Activated T-cell treated with anti-CD3 and anti-CD28 coated beads, Interleukin-2, amount 50 U/mL, for 72 hours (primary cell): ENCODE measurements at places on chromosomes 1 and 21.

DNA sequence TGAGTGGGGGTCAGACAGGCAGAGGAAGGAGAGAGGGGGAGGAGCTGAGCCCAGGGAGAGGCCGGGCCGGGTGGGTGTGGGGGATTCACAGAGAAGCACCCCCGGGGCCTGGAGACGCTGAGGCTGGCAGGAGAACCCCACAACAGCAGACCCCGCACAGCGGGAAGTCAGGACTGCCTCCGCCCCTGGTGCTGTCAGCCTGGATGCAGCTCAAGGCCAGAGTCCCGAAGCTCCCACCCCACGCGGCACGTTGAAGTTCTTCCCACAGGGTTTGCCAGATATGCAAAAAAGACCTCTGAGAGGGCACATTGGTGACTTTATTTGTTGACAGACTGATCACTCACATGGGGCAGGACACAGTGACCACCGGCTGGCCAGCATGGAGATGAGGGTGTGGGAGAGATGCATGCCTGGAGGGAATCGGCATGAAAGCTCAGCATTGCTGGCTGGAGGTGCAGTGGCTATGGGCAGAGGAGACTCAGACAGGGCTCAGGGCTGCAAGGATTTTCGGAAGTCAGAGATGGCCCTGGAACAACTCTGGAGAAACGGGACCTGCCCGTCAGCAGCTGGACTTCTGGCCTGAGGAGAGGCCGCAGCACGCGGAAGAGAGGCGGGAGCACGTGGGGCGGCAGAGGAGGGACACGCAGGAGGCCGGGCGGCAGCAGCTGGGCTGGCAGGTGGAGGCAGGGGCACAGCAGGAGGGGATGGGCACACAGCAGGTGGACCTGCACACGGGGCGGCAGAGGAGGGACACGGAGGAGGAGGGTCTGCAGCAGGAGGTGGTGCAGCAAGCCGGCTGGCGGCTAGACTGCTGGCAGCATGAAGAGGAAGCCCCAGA, 885 bp downstream of the KRTAP10-3 start:
- no peak for DNase-seq

GRCh38 chr1:1124786-1125642, 9.1 kb upstream of the C1orf159 start:
- no peak for DNase-seq

- DNase-seq = no peak
Measured at GRCh38 chr1:121546830-121547591, 362.2 kb downstream of the SRGAP2C start.

DNA sequence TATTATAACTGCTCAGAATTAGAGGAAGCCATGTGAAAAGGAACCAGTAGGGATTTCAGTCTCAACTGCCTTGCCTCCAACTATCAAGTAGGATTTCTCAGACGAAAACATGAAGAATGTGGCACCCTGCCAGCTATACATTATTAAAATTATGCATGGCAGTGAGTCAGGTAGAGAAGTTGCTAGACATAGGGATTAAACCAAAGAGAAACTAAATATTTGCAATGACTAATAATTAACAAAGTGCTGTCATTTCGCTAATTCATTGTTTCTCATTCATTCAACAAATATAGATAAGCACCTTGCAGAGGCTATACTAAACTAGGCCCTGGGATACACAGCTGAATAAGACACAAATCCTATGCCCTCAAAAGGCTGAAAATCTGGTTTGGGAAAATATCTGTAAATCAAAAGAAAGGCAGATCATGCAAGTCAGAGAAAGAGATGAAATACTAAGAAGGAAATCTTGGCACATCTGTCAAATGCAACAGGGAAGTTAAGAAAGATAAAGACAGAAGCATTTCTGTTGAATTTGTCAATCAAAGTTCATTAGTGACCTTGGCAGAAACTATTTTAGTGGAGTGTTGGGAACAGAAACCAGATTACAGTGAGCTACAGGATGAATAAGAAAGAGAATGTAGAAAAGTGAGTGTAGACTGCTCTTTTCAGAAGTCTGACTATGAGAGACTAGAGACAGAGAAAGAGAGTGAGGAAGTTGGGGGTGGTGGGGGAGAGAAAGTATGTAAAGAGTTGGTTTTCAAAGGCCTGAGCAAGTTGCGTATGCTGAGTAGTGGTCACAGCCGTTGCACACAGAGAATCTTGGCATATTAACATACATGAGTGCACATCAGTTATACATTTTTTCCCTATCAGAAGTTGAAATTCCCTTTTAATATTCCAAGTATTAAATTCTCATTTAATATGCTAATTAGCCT, 14.7 kb upstream of the NBPF11 start:
- no peak for DNase-seq

GRCh38 chr1:180154003-180154324, 705 bp upstream of the QSOX1 start:
- DNase-seq = no peak

GRCh38 chr1:200866521-200866920, 6.3 kb upstream of the GPR25 start:
- peak; percentile 67 for DNase-seq

DNA sequence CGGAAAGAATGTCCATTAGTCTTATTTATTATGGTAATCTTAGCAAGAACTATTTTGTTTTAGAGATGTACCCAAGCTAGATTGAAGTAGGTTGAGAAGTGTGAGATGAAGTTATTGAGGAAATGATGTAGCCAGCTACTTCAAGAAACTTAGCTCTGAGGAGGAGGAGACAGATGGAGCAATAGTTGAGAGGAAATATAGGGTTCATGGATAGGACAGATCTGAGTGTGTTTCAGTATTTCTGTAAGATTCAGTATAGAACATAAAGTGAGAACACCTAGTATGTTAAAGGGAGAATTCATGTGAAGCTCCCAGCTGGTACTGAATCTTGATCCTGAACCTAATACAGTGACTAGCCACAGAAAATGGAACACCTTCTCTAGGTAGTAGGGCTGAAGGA, 28.9 kb downstream of the TSNAX start:
- no peak for DNase-seq

- DNase-seq = peak; percentile 45
Measured at GRCh38 chr1:28668956-28669723, 556 bp downstream of the GMEB1 start.

GRCh38 chr1:209444961-209445360, 138.6 kb upstream of the CAMK1G start:
- DNase-seq = no peak

DNA sequence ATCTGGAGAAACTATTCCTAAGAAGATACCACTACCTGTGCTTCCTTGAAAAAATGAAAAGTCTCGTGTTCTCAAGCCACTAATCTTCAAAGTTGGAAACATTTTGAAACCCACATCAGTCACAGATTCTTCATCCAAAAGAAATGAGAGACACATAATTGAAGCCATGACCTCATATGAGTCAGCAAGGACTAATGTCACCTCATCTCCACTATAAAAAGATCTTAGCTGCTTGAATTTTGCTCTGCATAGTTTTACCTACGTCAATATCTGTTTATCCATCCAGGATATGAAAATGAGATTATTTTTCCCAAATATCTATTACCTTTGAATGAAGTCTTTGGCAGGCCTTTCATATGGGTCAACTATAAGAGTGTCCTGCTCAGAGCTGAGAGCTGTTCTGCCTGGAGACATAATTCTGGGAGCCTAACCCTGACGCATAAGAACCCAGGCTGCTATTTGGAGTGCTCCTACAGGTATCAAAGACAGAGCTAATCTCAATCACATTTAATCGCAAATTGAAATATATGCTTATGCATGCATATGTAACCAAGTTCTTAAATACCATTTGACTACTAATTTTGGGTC, 312.5 kb upstream of the PKN2 start:
- DNase-seq = no peak

DNA sequence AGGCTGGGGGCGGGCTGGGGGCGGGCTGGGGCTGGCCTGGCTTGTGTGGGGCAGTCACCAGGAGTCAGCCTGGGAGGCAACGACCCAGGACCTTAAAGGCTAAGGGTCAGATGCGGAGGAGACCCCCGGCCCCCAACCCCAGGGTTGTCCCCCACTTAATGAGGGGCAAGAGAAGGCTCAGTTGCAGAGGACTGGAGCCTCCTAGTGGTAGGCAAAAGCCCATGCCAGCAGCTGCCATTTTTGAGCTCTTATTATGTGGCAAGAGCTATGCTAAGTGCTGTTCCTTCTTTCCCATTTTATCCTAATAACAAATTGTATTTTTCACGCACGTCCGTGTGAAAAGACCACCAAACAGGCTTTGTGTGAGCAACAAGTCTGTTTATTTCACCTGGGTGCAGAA, 8.0 kb downstream of the KIAA1614 start:
- DNase-seq = no peak

- no peak for DNase-seq
Measured at GRCh38 chr1:199811163-199811562, 216.3 kb upstream of the NR5A2 start.

- DNase-seq = no peak
Measured at GRCh38 chr1:1366699-1367066, 8.3 kb downstream of the AURKAIP1 start.

DNA sequence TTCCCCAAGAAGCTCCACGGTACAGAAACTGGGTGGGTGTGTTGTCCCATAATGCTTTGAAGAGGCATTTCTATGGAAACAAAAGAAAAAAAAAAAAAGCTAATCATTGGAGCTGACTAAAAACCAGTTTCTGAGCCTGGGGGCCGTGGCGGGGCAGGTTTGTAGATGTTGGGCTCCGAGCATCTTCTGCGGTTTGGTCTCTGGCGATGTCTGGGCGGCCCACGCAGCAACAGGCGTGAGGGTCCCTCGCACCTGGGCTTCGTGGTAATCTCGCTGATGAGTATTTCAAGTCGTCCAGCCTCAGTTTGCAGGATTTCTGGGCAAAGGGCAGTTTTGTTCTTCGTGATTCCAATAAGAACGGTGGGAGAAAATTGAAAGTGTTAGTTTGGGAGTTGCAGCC, 6.8 kb downstream of the TP73 start:
- DNase-seq = no peak

- DNase-seq = no peak
Measured at GRCh38 chr1:76268341-76268740, 193.8 kb downstream of the ST6GALNAC3 start.
